ENCODE measurements at places on chromosomes 13 and 19.

GRCh38 chr19:33447336-33448158 lies 74.0 kb downstream of the CEBPG start:
- no peak for DNase-seq

- DNase-seq = no peak
Observed at GRCh38 chr19:15468675-15469512, 4.5 kb upstream of the RASAL3 start.

DNA sequence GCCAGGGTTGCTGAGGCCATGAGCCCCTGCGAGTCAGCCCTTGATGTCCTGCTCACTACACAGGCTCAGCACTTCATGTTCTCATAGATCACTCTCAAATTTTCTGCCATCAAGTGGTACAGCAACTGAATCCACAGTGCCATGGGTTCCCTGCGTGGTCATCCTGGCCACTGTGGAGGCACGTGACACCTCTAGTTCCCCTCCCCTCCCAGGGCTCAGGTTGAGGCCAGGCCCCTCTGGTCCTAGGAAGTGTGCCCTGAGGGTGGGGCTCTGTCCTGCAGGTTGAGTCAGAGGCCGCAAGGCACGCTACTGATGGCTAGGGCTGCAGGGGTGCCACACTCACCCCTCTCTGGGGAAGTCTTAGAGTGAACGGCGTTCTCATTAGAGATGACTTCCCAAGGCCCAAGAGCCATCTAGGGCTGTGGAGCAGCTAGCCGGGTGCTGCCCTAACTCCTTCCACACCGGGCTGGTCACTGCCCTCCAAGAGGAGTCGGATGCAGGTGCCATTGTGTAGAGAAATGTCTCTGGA lies 39.8 kb upstream of the TPM4 start:
- DNase-seq = no peak

- DNase-seq = no peak
Observed at GRCh38 chr13:80273718-80274117, 67.2 kb downstream of the SPRY2 start.

- DNase-seq = peak; percentile 66
Observed at GRCh38 chr19:18007917-18008673, at the start of gene ARRDC2. TSS of gene ARRDC2 (plus strand) at chr19:18008170. CDS start at chr19:18008311, 141 bp downstream.

Data from stimulated activated CD8-positive, alpha-beta memory T cell treated with anti-CD3 and anti-CD28 coated beads, Interleukin-4, amount 100 ng/mL, for 1 hour (primary cell).